Activated T-helper 1 cell treated with Interleukin-2 at 50 U/mL for 16 hours (primary cell): ENCODE measurements at places on chromosomes 2 and 18.

- DNase-seq, result no peak
Observed at GRCh38 chr2:72893594-72894319, 6.5 kb downstream of the SPR start.

GRCh38 chr2:85830645-85831044 lies 58.1 kb downstream of the ST3GAL5 start:
- no peak for DNase-seq

DNA sequence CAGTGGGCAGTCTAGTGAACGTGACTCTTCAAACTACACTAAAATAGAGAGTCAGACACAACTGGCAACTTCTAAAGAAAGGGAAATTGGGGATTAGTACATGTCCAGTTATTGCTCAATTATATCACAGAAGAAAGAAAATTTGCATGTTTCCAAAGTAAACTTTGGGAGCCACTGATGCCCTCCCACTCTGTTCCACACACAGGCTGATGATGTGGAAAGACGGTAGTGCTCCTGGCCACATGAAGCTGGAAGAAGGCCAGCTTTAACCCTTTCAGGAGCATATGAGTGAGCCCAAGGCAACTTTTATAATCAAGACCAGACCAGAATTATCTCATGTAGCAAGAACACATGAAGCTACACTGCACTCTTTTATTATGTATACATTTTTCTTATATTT lies 141.0 kb downstream of the NR4A2 start:
- no peak for DNase-seq

GRCh38 chr18:76604108-76604934 lies 109.3 kb upstream of the ZNF516 start:
- DNase-seq, result no peak

- DNase-seq, result no peak
Observed at GRCh38 chr18:77220726-77221125, 28.9 kb upstream of the GALR1 start.

- DNase-seq, result no peak
Observed at GRCh38 chr2:223786236-223786635, 51.1 kb downstream of the AP1S3 start.

GRCh38 chr18:37836071-37836970 lies 270.7 kb upstream of the CELF4 start:
- no peak for DNase-seq

- no peak for DNase-seq
Observed at GRCh38 chr2:236711440-236711839, 141.8 kb downstream of the ACKR3 start.

DNA sequence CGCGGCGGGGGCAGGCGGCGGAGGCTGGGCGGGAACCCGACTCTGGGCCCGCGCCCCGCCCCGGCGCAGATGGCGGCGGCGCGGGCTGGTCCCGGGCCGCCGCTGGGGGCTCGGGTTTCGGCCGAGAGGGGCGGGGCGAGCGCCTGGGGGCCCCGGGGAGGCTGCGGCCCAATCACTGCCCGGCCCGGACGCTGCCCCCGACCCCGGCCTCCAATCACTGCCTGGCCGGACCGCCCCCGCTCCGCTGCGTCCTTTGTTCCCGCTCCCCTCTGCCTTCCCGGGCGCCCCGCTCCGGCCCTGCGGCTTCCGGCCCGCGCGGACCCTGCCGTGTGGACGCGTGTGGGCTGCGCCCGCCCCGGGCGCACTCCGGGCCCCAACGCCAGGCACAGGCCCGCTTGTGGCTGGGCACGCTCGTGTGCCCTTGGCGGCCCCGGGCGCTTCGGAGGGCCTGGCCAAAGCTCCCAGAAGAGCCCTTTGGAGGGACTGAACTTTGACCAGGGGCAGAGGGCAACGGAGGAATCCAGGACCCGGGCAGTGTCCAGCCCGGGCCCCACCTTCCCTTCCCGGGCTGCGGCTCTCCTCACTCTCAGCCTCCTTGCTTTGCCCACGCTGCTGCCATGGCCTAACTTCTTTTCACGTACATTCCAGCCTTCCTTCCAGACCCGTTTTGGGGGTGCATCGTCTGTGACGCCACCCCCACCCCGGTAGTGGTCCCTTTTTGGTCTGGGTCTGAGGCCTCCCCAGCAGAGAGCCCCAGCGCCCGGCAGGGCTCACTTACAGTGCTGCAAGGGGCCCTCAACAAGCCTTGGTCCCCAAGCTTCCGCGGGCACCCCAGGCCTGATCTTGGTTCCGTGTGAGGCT lies 27.1 kb upstream of the PTMA start:
- no peak for DNase-seq

- DNase-seq, result no peak
Observed at GRCh38 chr2:172473167-172473566, 45.8 kb downstream of the ITGA6 start.

DNA sequence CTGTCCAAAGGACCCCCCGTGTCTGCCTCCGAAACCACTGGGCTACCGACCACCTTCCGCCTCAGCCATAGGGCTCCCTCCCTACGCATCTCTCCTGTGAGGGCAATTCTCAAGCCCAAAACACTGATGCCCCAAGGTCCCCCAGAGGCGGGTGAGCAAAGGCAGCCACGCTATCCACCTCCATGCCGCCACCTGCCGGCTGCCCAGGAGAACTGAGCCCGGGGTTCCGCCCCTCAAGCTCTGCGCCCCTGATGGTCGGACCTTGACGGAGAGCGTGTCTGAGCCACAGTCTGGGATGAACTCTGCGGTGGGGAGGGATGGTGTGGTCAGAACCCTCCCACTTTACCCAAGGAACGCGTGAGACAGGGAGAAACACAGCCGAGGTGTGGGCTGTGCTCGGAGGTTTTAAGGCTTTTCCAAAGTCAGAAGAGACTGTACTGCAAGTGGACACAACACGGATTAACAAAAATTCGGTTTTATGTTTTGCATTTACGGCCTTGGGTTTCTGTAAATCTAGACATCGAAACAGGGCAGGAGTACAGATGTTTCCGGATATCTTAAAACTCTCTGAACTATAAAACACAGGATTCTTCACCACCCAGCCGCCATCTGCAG lies 114.1 kb downstream of the ZNF516 start:
- DNase-seq, result no peak

GRCh38 chr18:57629422-57629821 lies 7.8 kb upstream of the NARS1 start:
- DNase-seq, result no peak

DNA sequence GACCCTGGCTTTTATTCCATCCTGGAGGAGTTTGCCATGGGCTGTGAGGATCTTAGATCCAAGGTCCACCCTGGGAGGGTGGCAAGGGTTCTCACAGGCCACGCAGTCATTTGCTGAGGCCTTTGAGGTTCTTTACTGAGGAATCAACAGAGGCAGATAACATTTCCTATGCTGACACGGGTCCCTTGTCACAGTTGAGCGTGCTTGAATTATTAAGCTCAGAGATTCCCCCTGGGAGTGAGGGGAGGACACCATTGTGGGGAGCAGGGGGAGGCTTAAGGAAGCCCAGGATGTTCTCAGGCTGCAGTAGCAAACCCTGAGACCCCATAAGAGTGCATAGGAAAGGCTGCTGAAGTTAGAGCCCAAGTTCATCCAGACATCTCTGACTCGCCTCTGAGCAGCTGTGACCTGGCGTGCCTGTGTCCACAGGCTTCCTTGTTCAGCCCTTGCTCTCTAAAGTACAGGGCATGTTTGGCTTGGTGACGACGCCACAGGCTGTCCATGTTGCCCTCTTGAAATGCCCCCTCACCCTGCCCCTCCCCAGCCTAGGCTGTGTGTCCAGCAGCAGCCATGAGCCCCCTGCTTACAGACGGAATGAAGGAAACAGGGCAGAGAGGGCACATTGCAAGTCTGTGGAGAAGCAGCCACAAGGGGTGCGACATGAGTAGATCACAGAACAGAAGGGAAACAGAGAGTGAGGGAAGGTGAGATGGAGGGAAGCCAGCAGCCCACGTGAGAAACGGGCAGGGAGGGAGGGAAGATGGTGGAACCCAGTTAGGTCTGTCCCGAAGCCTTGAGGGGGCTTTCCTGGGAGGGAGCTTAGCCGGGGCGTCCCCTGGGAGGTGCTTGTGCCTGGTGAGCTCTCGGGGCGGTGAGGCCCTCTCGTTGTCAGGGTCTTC lies 34.0 kb downstream of the NAPG start:
- DNase-seq, result no peak

- no peak for DNase-seq
Observed at GRCh38 chr18:55185391-55185790, 226.1 kb upstream of the CCDC68 start.

GRCh38 chr2:172664766-172665165 lies 70.9 kb upstream of the RAPGEF4 start:
- DNase-seq, result no peak

DNA sequence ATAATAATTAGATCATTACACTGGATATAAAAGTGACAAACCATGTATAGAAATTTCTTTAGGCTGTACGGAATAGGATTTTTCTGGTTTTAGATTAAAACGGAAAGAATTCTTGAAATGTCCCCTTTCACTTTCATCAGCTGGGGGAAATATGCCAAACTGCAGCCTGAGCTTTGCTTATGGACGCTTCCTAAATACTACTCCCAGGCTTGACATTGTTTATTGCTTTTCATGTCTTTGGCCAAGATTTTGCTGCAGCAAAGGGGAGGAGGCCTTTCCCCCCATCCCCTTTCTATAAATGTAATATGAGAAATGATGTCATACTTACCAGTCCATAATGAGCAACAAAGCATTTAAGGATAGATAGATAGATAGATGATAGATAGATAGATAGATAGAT lies 158.4 kb downstream of the MAP2 start:
- DNase-seq, result no peak

DNA sequence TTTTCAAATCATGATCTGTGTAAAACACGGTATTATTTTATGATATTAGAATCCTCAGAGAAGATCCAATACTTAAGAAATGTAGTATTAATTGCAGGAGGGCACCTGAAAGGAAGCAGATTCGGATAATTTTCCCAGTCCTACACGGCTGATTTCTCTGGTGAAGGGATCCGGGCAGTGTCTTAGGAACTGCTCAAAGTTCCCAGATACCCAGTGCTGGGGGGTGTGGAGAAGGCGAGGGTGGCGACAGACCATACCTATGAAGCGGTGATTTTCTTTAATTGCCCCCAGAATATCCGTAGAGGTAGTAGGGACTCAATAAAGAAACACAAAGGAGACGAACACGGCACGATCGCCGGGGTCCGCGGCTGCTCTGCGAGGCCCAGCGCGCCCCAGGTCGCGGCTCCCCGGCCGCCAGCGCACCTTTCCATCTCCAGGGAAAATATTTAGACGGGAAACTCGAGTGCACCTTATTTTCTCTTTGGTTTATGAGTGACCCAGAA lies 1.4 kb upstream of the SOX11 start:
- no peak for DNase-seq

DNA sequence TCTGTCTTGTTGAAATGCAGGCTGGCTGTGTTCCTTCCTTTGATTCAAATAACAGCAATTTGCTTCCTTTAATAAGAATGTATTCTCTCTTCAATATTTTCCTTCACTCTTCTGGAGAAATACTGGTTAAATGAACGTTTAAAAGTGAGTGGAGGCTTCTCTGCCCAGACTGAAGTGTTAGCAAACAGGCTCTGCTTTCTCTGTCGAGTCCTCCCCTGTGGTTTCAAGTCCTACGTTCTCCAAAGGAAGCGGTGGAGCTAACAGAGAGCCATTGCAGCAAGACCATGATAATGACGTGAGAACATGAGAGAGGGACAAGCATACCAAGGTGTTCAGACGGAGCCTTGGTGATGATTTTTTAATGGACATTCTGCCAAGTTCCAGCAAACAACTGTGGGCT lies 26.2 kb upstream of the PID1 start:
- DNase-seq, result no peak

DNA sequence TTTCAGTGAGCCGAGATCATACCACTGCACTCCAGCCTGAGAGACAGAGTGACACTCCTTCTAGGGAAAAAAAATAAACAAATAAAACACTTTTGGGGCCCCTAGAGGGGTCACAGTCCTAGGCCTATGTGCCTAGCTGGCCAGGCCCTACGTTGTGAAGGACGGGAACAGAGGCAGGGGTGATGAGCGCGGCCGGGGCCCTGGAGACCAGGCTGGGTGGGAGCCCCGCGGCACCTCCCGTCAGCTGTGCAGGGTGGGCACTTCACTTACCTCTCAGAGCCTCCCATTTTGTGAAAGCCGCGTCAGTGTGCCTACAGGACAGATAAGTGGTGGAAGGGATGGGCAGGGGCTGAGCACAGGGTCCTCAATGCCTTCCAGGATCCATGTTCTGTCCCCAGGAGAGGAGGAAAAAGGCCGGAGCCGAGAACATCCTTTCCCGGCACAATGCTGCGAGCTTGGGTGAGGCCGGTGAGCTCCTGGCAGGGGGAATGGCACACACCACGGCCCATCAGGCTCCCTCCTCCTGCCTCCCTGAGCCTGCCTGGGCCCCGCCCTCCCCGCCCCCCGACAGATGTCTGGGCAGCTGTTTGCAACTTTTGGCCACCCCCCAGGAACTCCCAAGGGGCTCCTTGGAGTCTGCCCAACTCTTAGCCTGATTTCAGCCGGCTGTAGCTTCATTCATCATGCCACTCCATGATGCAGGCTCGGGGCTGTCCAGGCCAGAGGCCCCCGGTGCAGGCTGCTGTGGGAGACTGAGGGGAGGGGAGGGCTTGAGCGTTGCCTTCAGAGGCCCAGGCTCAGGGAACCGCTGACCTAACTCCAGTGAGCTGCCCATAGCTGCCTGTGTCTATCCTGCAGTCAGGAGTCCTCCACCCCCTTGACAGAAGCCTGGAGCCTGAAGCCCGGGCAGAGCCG lies 196.5 kb downstream of the TFCP2L1 start:
- DNase-seq, result no peak

DNA sequence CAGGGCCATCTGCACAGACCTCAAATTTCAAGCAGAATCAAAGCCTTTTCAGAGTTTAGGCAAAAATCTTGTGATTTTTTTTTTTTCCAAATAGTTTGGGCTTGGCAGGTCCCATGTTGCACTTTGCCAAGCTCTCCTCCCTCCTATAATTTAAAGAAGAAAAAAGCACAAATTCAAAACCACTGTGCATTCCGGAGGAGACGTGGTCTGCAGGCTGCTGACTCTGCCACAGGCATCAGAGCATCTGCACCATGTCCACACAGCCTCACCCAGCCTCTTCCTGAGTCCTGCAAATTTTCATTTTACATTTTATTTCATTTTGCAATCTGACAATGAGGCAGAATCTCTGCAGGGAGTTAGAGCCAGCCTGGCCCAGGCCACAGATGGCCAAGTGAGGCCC lies 15.7 kb upstream of the GPC1 start:
- DNase-seq, result no peak

DNA sequence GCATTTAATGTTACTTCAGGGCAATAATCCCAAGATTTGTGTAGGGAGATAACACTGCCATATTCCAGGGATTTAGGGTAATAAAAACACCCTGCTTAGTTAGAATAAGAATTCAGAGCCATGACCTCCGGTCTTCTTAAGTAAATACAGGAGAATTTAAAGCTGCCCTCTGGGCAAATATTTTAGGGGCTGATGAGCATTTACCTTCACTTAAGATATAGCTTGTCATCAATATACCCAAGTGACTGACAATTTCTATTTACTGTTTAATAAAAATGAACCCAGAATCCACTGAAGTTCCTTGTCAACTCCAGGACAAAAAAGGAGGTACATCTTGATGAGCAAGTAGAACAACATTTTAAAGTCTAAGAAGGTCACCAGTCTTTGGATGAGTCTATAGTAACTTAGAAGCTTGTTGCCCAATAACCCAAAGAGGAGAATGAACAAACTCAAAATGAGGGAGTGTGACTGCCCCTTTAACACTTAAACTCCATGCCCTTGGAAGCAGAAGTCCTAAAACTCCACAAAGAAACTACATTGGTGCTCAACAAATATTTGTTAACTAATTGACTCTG lies 24.3 kb upstream of the IKZF2 start:
- no peak for DNase-seq
